ENCODE measurements at places on chromosomes 4 and X. TPM values are rescaled to one million over a fixed set of nuclear protein-coding genes. Genes with fewer than 3 reads are reported as not detected.

Gene BMX
- polyA plus RNA-seq, result 0.55 TPM

Gene ARHGEF38
- 5.9 TPM for polyA plus RNA-seq

Gene EVC2
- 8.4 TPM for polyA plus RNA-seq

Gene NPNT
- polyA plus RNA-seq, result 199 TPM

Gene FRG1
- 66.7 TPM for polyA plus RNA-seq

Gene CXorf49
- not detected for polyA plus RNA-seq

Gene PARM1
- 47.6 TPM for polyA plus RNA-seq

Gene MXRA5
- 5.6 TPM for polyA plus RNA-seq

Gene SPANXB1
- polyA plus RNA-seq, result not detected

Gene BCLAF3
- 20.4 TPM for polyA plus RNA-seq

Gene ETDB
- polyA plus RNA-seq, result not detected

Gene L1CAM
- polyA plus RNA-seq, result 46.9 TPM

Gene PPP4R3C
- polyA plus RNA-seq, result not detected

Gene GLRA3
- not detected for polyA plus RNA-seq

Gene TTC29
- polyA plus RNA-seq, result 2.1 TPM

Gene CENPVL1
- 0.28 TPM for polyA plus RNA-seq

Gene AMTN
- not detected for polyA plus RNA-seq

Gene UGT2A1
- 8.6 TPM for polyA plus RNA-seq

Gene FRMPD4
- polyA plus RNA-seq, result 0.18 TPM

Gene NDST4
- 0.75 TPM for polyA plus RNA-seq

Gene DCAF12L1
- polyA plus RNA-seq, result 6.7 TPM

Gene PROM1
- polyA plus RNA-seq, result 44.6 TPM

Gene NKX3-2
- not detected for polyA plus RNA-seq

Gene VSIG1
- 1.1 TPM for polyA plus RNA-seq

Gene STATH
- polyA plus RNA-seq, result 1.5 TPM

Gene CAMK2D
- 89.0 TPM for polyA plus RNA-seq

Gene ABHD18
- polyA plus RNA-seq, result 21.0 TPM

Gene CXCL3
- 0.15 TPM for polyA plus RNA-seq

Gene SHOX
- 0.12 TPM for polyA plus RNA-seq

Gene PNCK
- polyA plus RNA-seq, result 7.5 TPM

Gene PAGE2
- not detected for polyA plus RNA-seq

Gene NLGN3
- 5.1 TPM for polyA plus RNA-seq

Gene ETDA
- polyA plus RNA-seq, result not detected

Gene CCDC160
- polyA plus RNA-seq, result 11.6 TPM

Gene NR3C2
- 16.2 TPM for polyA plus RNA-seq

Gene DCAF4L1
- polyA plus RNA-seq, result 0.42 TPM

Gene PCDH19
- polyA plus RNA-seq, result 2.2 TPM

Gene NDUFB11
- polyA plus RNA-seq, result 80.5 TPM

Gene SMPX
- polyA plus RNA-seq, result 0.15 TPM

Gene IL13RA2
- 1.6 TPM for polyA plus RNA-seq

Gene SOX3
- polyA plus RNA-seq, result not detected

Gene PDCL2
- polyA plus RNA-seq, result not detected

Gene BBS7
- polyA plus RNA-seq, result 31.1 TPM

Gene SULT1B1
- 0.73 TPM for polyA plus RNA-seq

Gene STAP1
- 0.20 TPM for polyA plus RNA-seq

Gene PAGE4
- 0.30 TPM for polyA plus RNA-seq

Gene SYNPO2
- polyA plus RNA-seq, result 14.3 TPM

Gene MORC4
- polyA plus RNA-seq, result 21.5 TPM
